ENCODE measurements at places on chromosomes 1 and 21.
A peak's percentile ranks its signal among the peaks of the same experiment; 100 is the strongest.

DNA sequence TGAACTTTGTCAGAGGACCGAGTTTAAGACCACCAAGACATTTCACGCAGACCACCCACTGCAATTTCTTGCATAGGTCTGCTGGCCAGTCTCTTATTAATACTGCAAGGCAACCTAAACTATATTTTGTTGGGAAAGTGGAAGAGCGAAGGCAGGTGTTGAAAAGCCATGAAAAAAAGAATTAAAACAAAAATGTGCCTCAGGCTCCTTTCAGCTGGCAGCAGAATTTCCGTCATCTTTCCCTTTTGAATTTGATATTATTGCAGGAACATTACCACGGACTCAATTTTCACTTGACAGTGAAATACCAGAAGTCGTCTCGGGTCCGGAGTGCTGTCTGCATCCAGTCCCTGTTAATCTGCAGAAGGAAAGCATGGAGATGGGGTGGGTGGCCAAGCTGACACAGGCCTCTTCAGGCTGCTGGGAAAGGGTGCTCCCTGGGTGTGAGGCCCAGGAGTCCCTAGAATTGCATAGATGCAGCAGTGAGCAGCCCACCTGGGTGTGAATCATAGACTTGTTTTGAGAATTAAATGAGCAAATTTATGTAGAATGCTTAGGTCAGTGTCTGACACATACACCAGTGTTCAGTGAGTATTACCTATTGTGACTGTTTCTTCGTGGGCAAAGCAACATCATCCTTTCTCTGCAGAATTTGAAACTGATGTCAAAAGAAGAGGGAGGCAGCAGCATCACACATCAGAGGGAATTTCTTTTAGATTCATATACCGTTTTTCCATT is 150.7 kb downstream of the PBX1 start:
- DNase-seq = no peak

- no peak for DNase-seq
Observed at GRCh38 chr1:66439031-66439740, 94.8 kb upstream of the SGIP1 start.

DNA sequence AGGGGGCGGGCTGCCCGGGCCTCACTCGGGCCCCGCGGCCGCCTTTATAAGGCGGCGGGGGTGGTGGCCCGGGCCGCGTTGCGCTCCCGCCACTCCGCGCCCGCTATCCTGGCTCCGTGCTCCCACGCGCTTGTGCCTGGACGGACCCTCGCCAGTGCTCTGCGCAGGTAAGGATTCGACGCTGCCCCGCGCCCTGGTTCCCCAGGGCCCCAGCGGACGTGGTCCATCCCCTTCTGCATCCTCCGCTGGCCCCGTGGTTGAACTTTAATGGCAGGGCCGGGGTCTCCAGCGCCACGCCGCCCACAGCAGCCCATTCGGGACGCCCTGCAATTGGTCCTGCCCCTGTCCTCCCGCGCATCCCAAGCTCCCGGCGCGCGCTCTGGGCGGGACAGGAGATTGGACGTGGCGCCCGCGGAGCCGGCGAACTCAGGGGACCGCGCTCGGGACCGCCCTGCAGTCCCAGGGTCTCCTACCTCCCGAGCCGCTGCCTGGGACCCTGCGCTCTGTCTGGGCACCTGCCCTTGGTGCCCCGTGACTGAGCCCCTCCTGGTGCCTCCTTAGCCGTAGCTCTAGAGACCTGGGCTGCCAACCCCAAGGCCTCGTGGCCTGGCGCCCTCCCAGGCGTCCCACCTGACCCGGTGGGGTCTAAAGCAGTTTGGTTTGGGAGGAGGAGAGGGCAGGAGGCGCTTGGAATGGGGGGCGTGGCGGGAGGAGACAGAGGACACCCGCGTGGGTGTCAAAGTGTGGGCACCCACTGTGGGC is at the start of gene ALPL:
Gene ALPL, plus strand, starts transcription at position 73 of the 762 bp plus-strand sequence. CDS start 44,659 bp downstream, outside the sequence.
- DNase-seq = no peak

- no peak for DNase-seq
Observed at GRCh38 chr1:87106867-87107266, 192.4 kb downstream of the HS2ST1 start.

GRCh38 chr21:42384156-42384945 is 11.5 kb downstream of the TMPRSS3 start:
- no peak for DNase-seq

DNA sequence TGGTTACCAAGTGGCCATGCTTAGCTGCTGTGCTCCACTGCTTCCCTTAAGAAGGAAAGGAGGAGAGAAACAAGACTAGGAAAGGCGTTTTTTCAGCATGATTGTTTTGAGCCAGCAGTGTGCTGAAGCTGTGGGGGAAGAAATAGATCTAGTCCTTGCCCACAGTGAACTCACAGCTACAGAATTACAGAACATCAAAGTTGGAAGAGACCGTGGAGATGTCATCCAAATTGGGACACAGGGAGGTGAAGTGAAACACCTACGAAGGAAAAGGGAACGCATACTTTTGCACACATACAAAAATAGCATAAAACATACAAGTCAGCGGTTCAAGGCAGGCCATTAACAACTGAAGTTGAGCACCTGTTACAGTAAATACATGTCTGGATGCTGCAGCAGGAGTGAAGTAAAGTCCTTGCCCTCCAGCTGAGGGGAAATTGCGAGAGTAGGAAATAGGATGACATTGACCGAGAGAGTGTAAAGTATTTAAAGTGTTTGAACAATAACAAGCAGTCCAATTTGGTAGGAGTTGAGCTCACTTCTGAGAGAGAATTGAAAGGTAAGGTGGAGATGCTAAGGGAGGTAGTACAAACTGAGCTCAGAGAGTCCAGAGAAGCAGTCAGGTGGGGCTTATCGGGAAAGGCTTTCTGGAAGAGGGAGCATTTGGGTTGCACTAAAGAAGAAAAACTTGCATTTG is 55.1 kb downstream of the KIRREL1 start:
- no peak for DNase-seq

- no peak for DNase-seq
Observed at GRCh38 chr1:34263406-34263805, 86.7 kb downstream of the C1orf94 start.

GRCh38 chr1:240309769-240310168 is 218.1 kb downstream of the FMN2 start:
- no peak for DNase-seq

GRCh38 chr1:198904321-198904720 is 265.5 kb downstream of the PTPRC start:
- DNase-seq = no peak

DNA sequence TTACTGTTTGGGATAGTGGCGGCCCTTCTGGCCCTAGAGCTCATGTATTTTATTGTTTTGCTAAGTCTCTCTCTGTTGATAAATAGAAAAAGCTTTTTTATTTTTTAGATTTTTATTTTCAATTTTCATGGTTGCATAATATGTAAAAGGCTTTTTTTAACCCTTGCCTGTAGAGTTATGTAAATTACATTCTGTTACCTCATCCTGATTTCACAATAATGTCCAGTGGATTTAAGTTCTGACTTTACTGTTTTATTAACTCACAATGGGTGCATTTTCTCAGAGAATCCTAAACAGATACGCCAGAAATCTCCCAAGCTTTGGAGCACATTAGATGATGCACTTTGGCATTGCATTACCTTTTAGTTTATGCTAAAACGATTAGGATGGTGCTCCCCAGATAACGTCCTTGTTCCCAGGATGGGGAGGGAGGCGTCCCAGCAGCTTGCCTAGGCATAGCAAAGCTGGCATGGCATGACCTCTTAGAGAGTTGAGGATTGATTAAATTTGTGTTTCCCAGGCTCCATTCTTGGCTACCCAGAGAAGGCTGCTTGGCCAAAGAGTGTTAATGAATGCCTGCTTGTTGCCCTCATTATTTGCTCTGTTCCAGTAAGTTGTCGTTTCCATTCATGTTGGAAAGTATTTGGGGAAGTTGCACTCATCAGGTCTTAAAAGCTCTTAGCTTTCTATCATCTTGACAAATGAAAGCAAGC is 17.1 kb downstream of the UTP25 start:
- DNase-seq = no peak

DNA sequence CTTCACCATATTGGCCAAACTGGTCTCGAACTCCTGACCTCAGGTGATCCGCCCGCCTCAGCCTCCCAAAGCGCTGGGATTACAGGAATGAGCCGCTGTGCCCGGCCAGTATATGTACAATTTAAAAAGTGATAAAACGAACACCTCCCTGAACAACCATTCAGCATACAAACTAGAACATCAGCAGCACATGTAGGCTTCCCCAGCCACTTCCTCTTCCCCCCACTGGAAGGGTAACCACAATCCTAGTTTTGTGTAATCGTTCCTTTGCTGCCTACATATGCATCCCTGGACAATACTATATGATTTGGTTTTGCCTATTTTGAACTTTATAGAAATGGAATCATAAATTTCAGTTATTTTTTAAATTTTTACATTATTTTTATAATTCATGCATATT is 60.4 kb downstream of the DESI2 start:
- DNase-seq = no peak

GRCh38 chr1:149885339-149886120 is 13.8 kb upstream of the BOLA1 start:
- peak; percentile 47 for DNase-seq

DNA sequence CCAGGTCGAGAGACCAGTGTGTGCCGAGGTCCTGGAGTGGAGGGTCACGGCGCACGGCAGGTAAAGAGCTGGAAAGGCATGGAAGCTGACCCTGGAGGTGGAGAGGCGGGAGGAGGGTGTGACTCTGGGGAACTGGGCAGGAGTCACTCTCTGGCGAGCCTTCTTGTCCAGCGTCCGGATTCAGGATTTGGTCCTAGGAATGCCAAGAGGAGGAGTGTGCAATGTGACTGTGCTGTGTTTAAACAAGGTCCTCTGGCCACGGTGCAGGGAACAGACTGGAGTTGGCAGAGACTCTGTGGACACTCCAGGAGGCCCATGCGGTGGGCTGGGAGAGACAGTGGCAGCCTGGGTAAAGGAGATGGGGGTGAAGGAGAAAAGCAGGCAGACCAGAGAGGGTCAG is 64.2 kb upstream of the CASZ1 start:
- no peak for DNase-seq

GRCh38 chr1:160607672-160608032 is 28.4 kb upstream of the CD84 start:
- no peak for DNase-seq

DNA sequence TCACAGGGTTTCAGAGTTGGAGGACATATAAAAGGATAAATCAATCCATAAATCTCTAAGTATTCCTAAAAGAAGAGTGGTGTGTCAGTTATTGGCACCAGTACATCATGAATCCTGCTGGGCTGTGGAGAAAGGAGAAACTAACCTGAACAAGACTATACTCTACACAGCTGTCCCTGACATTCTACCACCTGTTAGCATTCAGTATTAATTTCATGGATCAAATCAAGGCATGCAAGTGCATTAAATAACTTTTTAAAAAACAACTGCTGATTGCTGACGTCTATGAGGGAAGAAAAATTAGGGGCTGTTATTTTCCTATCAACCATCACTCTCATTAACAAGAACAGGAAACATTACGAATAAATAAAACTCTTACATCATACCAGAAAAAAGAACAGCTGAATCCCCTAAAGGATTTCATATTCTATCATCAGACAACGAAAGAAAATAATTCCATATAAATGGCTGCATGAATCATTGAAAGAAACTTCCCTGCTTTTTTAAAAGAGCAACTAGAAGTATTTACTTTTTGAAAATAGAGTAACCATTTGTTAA is 121.7 kb downstream of the ATF6 start:
- no peak for DNase-seq

- no peak for DNase-seq
Observed at GRCh38 chr21:14923468-14923867, 141.3 kb downstream of the NRIP1 start.

GRCh38 chr1:43548285-43549271 is 17.9 kb downstream of the PTPRF start:
- no peak for DNase-seq

DNA sequence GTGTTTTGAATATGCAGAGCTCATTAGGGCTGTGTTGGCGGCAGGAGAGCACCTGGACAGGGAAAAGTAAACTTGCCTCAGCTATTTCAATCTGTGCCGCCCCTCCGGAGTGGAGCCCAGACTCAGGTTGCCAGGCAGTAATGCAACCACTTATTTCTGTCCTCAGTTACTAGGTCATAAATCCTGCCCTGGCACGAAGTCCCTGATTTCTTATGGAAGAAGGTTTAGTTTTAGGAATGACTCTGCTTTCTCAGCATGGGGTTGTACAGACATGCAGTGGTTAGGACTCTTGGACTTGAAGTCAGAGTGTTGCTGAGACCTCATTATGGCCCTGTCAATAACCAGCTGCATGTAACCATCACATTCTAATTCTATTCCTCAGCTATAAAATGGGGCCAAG is 98.3 kb upstream of the FGGY start:
- no peak for DNase-seq

DNA sequence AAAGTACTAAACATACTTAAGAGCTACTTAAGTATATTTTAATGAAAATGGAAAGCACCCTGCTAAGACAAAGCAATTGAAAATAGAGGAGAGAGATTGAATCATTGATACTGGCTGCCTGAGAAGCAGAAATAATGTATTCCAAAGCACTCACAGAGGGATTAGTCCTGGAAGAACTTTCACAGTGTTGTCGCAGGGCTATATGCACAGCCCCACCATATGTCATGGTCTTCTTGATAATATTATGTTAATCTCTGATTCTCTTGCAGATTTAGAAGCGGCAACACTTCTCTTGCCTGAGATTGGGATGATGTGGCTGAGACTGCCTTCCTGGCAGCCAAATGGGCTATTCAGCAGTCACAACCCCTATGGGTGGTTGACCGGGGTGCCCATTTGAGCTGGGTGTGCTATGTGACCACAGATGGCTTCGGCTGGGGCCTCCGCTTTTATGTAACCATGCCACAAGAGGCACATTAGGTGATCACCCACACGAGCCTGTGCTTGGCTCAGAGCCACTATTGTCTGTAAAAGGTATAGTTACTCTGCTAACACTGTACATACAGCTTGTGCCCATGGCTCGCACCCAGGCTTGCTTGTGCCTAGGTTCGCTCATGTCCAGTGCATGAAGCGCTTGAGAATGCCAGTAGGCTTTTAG is 152.2 kb upstream of the SGIP1 start:
- no peak for DNase-seq
